ENCODE measurements at places on chromosomes 13 and 19.

GRCh38 chr13:25375727-25376358, 4.1 kb downstream of the ATP8A2 start:
- no peak for DNase-seq

- DNase-seq = no peak
Observed at GRCh38 chr13:99218969-99219368, 18.3 kb downstream of the UBAC2 start.

- no peak for DNase-seq
Observed at GRCh38 chr19:13069415-13070359, 33.0 kb downstream of the LYL1 start.

DNA sequence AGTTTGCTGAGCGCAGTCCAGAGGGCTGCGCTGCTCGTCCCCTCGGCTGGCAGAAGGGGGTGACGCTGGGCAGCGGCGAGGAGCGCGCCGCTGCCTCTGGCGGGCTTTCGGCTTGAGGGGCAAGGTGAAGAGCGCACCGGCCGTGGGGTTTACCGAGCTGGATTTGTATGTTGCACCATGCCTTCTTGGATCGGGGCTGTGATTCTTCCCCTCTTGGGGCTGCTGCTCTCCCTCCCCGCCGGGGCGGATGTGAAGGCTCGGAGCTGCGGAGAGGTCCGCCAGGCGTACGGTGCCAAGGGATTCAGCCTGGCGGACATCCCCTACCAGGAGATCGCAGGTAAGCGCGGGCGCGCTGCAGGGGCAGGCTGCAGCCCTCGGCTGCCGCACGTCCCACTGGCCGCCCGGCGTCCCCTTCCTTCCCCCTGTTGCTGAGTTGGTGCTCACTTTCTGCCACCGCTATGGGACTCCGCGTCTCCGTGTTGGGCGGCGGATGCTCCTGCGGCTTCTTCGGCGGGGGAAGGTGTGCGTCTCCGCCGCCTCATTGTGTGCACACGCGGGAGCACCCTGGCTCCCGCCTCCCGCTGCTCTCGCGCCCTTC, 772 bp downstream of the GPC6 start:
- no peak for DNase-seq
